Jurkat, Clone E6-1 (cell line): ENCODE measurements at places on chromosomes 5 and 9.

DNA sequence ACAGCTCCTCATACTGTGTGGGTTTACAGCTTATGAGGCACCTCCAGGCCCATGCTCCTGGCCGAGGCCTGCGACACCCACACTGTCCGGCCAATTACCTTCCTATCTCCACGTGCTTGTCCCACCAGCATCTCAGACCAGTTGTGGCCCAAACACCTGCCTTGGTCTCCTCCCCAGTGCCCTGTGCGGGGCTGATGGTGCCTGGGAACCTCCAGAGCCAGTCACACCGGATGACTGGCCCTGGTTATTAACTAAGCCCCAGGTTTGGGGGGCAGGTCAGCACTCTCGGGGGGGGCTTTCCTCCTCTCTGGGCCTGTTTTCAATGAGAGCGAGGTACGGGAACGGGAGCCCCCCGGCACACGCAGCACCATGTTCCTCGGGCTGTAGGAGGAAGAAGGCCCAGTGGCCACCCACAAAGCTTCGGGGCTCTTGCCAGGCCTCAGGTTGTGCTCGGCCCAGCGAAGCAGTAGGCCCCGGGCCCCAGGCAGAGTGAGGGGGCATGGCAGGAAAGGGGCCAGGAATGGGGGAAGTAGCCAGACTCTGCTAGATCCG is 76.0 kb upstream of the PHYKPL start:
- no peak for DNase-seq

DNA sequence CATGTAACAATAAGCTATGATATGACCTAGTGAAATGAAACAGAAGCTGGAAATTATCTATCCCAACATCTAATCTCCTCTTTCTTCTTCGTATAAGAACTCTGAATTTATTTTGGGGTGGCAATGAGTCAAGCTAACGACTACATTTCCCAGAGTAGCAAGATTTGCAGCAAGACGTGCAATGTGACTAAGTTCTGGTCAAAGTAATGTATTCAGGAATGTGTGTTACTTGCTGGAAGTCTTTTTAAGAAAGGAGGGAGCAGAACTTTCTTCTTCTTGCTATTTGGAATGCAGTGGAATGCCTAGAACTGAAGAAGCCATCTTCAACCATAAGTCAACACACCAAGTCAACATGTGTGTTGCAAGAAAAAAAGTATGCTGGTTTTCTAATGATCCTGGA is 406.6 kb upstream of the MEF2C start:
- DNase-seq, result no peak

- DNase-seq, result no peak
These were observed 18.9 kb downstream of the SLCO4C1 start for GRCh38 chr5:102277144-102277543.

GRCh38 chr9:20023961-20024571 is 235.2 kb upstream of the SLC24A2 start:
- no peak for DNase-seq

DNA sequence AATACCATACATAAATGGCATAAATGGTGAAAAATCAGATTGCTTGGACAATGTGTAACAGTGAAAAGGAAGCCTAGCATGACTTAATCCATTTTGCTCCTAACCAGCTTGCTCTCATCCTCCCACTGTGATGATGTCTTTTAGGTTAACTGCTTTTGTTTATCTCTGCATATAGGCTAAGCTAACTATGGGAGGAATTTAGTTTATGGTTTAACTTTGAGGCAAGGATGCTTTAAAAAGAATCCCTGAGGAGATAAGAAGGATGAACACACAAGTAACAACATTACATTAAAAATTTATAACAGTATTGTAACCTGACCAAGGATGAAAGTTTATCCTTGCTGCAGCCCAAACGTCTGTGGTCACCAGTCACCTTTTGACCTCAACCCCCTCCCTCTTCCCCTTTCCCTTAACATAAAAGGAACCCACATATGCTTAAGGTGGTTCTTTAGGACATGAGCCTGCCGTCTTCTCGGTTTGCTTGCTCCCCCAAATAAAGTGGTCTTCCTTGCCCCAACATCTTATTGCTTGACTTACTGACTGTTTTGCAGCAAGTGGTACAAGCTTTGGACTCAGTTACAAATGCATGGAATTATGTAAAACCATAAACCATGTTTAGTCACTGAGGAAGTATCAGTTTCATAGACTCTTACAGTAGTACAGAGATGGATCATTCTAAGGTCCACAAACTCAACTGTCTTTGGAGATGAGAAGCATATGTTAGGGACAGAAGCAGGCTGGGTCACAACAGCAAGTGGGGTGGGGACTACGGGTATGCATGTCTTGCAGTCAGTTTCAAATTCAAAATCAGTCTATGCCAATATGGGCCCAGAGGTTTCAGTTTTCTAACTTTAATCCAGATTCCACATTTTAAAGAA is 31.3 kb downstream of the AGXT2 start:
- no peak for DNase-seq

DNA sequence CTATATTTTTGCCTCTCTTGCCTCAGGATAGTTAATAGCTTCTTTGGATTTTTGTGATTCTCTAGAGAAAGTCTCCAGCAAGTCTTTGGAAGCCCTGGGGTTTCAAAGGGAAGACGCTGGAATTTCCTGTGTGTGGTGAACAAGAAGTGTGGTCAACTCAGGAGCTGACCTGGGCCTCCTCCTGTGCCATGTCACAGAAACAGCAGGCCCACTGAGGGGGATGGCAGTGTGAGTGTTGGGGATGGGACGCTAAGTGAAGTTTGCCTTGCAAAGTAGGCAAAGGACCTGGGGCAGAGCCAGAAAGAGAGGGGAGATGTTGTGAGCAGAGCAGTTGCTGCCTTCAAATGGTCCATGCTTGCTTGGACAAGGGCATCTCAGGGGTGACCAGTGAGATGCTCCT is 226.3 kb downstream of the DMRT2 start:
- DNase-seq, result no peak

GRCh38 chr5:88955403-88955802 is 72.4 kb upstream of the MEF2C start:
- no peak for DNase-seq

GRCh38 chr5:135425641-135426040 is 21.5 kb downstream of the DCANP1 start:
- DNase-seq, result peak; percentile 60

- DNase-seq, result no peak
These were observed 427.8 kb upstream of the C9orf72 start for GRCh38 chr9:28001096-28001495.

DNA sequence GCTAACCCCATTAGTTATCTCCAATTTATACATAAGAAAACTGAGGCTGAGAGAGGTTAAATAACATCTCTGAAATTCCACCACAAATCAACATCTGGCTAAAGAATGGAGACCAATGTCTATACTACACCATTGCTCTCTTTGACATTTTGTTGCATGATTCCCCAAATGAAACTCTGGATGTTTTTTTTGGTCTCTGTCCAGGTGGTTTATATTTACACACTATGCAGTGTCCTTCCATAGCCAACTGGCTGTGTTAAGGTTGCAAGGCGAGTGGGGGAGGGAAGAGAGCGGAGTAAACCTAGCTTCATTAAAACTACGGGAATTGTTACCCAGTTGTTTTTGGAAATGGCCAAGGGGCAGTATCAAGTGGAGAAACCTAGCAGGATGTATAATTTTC is 67.2 kb downstream of the KIF4B start:
- DNase-seq, result no peak

DNA sequence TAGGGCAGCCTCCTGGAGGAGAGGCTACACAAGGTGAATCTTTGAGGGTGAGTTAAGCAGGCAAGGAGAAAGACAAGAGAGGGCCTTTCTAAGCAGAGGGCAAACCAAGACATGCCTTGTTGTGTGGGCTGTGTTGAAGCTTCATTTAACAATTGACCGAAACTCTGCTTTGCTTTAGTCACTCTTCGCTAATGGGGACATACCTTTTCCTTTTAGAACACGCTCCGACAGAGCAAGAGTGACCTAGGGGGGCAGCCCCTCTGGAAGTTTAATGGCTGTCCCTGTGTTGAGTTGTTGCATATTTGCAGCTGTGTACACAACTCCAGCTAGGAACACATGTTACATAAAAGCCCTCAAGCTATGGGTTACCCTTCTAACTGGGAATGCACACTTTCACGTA is 218.1 kb upstream of the WWC1 start:
- no peak for DNase-seq

- no peak for DNase-seq
These were observed 55.9 kb downstream of the UGCG start for GRCh38 chr9:111952559-111952958.

DNA sequence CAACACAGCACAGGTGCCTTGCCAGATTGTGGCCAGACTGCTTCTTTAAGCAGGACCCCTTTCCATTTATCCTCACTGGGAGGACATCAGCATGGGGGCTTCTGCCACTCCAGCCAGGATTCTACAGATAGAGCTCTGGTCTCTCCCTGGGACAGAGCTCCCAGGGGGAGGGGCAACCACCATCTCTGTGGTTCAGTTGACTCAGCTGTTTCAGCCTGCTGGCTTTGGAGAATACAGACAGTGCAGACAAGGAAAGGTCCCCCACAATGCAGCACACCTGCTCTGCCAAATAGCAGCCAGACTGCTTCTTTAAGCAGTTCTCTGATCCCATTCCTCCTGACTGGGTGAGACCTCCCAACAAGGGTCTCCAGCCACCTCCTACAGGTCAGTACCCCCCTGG is 132.8 kb downstream of the OR2K2 start:
- no peak for DNase-seq

- no peak for DNase-seq
These were observed 606.2 kb downstream of the PDE4D start for GRCh38 chr5:59287361-59287760.

DNA sequence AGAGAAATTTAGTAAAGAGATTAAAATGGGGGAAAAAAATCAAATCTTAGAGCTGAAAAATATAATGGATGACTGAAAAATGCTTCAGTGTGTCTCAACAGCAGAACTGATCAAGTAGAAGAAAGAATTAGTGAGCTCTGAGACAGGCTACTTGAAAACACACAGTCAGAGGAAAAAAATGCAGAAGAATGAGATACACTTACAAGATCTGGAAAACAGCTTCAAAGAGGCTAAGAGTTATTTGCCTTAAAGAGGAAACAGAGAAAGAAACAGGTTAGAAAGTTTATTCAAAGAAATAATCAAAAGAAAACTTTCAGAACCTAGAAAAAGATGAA is 70.5 kb upstream of the OR2K2 start:
- no peak for DNase-seq

GRCh38 chr5:14882658-14883580 is 11.3 kb upstream of the ANKH start:
- no peak for DNase-seq

DNA sequence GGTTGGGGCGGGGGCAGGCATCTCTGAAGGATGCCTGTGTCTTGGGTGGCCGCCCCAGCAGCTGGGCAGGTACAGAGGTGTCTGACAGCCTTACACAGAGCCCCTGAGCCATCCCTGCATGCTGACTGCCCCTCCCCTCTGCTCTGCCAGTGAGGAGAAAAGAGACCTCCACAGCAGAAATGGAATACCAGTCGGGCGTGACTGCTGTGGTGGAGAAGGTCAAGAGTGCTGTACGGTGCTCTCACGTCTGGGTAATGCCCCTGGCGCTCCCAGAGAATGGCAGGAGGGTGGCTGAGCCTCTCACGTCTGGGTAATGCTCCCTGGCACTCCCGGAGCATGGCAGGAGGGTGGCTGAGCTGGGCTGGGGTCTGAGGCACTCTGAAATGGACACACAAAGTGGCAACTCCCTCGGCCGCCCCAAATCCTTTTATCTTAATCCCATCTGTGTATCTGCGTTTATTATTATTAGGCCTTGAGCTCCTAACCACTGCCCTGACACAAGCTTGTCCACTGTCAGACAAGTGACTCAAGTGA is 2.5 kb upstream of the RABL6 start:
- DNase-seq, result no peak

DNA sequence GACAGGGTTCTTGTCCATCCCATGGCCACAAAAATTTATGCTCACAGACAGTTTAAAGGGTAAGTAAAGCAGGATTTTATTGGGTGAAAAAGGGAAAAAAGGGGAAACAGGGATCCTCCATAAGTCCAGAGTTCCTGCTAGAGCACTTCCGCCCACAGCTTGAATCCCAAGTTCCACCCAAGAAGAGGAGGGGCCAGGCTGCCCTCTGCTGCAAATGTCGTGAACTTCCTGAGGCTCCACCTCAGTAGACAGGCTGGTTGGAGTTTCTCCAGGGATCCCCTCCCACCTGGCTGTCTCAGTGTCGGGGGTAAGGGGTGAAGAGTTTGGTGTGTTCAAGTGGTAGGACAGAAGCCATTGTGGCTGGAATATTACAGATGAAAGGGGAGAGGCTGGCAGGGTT is 275.0 kb upstream of the SGCD start:
- no peak for DNase-seq

DNA sequence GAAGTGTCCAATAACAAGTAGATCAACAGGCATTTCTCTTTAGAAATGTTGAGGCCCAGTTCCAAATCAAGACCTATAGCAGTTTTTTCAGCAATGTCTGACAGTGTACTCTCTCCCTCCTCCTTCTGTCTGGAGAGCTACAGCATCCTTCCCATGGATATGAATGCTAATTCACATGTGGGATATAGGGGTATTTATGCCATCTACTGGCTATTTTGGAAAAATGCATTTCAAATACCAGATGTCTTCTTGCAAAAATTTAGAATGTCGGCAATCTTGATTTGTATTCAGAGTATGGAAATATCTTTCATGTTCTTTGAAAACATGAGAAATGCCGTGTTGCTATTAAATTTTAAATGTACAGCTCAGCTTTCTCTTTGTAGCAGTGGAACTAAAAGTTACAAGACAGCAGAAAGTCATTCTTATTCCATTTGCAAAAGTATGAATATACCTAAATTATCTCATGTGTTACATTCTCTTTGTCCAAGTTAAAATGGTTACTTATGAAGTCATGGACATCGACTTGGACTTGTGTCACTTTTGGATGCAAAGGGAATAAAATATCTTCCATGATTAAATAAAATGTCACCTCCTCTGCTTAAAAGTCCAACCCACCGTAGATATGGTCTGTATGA is 647.8 kb downstream of the TAF11L14 start:
- DNase-seq, result peak; percentile 4

- DNase-seq, result no peak
These were observed 16.3 kb upstream of the RAD23B start for GRCh38 chr9:107266624-107267368.

- no peak for DNase-seq
These were observed 70.1 kb downstream of the PIP5K1B start for GRCh38 chr9:68775003-68775730.

- peak; percentile 28 for DNase-seq
These were observed 18.8 kb upstream of the SPEF2 start for GRCh38 chr5:35598707-35599370.

DNA sequence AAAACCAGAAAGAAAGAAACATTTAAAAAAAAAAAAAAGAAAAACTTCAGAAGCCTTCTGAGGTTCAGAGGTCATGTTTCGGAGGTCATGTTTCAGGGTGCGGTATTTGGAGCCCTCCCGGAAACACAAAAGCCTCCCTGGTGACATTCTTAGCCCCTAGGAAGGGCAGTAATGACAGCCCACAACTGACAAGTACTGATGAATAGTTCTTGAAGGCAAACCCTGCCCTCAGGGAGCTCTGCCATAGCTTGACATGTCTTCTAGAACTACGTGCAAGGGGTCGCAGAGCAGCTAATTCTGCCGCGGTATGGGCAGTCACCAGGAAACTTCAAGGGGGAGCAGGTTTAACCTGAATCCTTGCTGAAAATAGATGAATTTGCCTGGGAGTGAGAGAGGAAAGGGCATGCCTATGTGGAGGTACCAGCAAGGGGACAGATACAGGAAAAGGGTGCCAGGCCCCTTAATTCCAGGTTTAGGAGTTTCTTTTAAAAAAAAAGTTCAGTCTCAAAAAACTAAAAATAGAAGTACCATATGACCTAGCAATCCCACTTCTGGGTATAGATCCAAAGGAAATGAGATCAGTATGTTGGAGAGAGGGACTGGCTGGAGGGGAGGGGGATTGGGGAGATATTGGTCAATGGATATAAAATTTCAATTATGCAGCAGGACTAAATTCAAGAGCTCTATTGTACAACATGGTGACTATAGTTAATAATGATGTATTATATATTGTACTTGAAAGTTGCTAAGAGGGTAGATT is 98.4 kb downstream of the C9orf152 start:
- no peak for DNase-seq
